ENCODE measurements at places on chromosomes 1 and 21.

GRCh38 chr1:175376194-175376593 lies 183.6 kb upstream of the KIAA0040 start:
- H3K4me1 ChIP-seq: no peaks in the 10 kb centered on the region
- no peak for DNase-seq
- H3K27me3 ChIP-seq: peaks cover 34% of the 10 kb centered on the region
- no peak overlapping the region for H3K27ac ChIP-seq
- H3K4me3 ChIP-seq: no peak overlapping the region

DNA sequence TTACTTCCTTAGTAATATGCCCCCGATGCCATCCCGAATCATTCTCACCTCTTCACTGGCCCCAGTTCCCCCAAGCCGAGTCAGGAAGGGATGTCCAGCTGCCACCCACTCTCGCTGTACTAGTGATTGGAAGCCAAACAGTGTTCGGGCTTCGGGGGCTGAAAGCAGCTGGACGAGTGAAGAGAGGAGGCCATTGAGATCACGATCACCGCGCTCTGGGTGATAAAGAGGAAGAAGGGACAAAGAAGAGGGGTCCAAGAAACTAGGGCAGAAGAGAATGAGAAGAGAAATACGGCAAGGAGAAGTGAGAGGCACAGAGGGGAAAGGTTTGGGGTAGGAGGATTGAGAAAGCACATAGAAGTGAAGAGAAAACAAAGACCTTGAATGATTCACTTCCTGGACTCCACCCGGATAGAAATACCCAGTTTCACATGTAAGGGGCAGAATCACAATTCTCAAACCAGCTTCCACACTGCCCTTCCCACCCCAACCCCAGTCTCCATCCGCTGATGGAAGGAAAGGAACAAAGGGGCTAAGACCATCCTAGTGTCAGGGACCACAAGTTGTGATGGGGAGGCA lies 3.7 kb upstream of the SF3B4 start:
- peak overlapping the region; percentile 3 for H3K27ac ChIP-seq
- no peak overlapping the region for H3K4me3 ChIP-seq
- DNase-seq: no peak
- peaks cover 15% of the 10 kb centered on the region for H3K4me1 ChIP-seq
- peaks cover 13% of the 10 kb centered on the region for H3K27me3 ChIP-seq

- H3K27me3 ChIP-seq: peaks cover 54% of the 10 kb centered on the region
- H3K27ac ChIP-seq: no peak overlapping the region
- no peak overlapping the region for H3K4me3 ChIP-seq
- no peaks in the 10 kb centered on the region for H3K36me3 ChIP-seq
These were observed 52.3 kb upstream of the POU2F1 start for GRCh38 chr1:167168424-167168823.

GRCh38 chr1:203163891-203164635 lies 11.6 kb downstream of the MYBPH start:
- peaks cover 3% of the 10 kb centered on the region for H3K36me3 ChIP-seq
- no peak for DNase-seq
- no peak overlapping the region for H3K27ac ChIP-seq
- H3K4me3 ChIP-seq: no peak overlapping the region
- H3K4me1 ChIP-seq: no peaks in the 10 kb centered on the region

DNA sequence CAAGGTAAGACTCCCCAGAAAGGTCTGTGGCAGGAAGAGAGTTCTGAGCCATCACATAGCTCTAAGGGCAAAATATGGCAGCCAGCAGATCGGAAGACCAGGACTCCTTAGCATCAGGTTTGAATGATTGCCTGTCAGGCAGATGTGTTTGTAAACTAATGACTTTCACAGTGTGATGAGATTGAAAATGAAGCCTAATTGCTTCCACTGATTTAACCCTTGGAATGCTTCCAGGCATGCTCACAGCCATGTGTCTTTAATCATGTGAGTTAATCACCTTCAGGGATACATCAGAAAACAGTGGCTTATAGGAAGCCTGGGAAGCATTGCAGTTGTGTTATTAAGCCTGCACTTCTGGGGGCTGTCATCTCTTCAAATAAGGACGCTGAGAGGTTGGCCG lies 82.8 kb downstream of the LRRC53 start:
- no peaks in the 10 kb centered on the region for H3K27me3 ChIP-seq
- H3K27ac ChIP-seq: no peak overlapping the region
- DNase-seq: no peak
- H3K4me1 ChIP-seq: no peaks in the 10 kb centered on the region

DNA sequence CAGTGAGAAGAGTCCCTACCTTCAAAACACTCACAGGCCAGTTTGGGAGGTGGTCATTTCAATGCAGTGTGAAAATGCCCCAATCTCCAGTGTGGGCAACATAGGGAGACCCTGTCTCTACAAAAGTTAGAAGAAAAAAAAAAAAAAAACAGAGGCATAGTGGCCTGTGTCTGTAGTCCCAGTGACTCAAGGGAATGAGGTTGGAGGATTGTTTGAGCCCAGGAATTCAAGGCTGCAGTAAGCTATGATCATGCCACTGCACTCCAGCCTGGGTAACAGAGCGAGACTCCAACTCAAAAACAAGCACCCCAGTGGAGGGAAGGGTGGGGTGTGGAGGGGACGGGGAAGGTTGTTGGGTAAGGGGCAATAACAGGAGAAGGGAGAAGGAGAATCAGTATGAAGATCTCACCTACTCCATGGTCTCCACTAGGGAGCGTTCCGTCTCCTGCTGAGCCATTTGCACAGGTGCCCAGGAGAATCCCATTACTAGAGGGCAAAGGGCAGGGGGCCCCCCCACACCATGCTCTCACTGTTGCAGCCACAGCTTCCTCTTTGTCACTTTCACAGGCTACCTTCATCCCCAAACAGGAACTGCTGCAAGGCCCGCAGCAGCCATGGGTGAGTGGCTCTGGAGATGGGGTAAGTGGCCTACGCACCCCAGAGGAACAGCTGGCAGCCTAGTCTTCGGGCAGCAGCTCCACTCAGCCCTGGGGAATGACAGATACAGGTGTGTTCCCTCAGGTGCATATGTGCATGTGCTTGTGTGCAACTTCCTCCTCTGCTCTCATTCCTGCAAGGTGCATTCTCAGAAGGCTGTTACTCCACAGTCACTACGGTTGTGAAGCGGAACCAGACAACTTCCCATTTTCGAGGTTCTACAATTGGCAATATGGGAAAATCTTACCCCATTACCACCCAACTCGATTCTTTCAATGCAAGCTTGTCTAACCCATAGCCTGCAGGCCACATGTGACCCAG lies 87.9 kb upstream of the LYST start:
- peak; percentile 47 for DNase-seq
- peaks cover 5% of the 10 kb centered on the region for H3K36me3 ChIP-seq
- peaks cover 32% of the 10 kb centered on the region for H3K4me1 ChIP-seq
- peak overlapping the region; percentile 81 for H3K27ac ChIP-seq

- no peaks in the 10 kb centered on the region for H3K36me3 ChIP-seq
- H3K27me3 ChIP-seq: peaks cover 28% of the 10 kb centered on the region
- DNase-seq: no peak
- H3K4me1 ChIP-seq: no peaks in the 10 kb centered on the region
- H3K4me3 ChIP-seq: no peak overlapping the region
These were observed 90.6 kb upstream of the CACNA1E start for GRCh38 chr1:181392613-181393220.

GRCh38 chr1:151639466-151639865 lies 27.6 kb downstream of the SNX27 start:
- no peak for DNase-seq
- H3K27ac ChIP-seq: no peak overlapping the region
- no peak overlapping the region for H3K4me3 ChIP-seq
- H3K36me3 ChIP-seq: no peaks in the 10 kb centered on the region
- no peaks in the 10 kb centered on the region for H3K27me3 ChIP-seq
- peaks cover 10% of the 10 kb centered on the region for H3K4me1 ChIP-seq

GRCh38 chr1:154270833-154271232 lies 1.6 kb upstream of the HAX1 start:
- H3K36me3 ChIP-seq: peaks cover 45% of the 10 kb centered on the region
- no peak for DNase-seq

DNA sequence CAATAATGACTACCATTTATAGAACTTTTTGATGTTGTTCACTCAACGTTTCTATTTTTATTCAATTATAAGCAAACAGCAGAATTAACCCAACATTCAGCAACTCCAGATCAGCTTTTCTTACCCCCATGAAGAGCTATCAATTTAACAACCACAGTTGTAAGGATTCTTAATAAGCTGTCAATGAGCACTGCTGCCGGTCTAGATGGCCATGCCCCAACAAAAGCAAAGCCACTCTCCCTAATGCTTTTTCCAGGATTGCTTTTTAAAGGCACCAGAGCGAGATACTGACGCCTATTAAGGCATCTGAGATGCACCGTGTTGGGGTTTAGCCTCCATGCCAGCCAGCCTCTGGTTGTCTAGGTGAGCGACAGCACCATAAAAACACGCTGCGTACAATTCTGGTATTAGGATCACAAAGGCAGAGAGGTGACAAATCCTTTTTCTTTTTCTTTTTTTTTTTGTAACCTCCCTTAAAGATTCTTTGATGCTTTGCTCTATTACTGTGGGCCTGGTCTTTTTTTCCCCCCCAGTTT lies 39.5 kb downstream of the PTPRC start:
- peak overlapping the region; percentile 80 for H3K4me3 ChIP-seq
- H3K36me3 ChIP-seq: peaks cover 91% of the 10 kb centered on the region
- H3K27ac ChIP-seq: peak overlapping the region; percentile 100
- H3K27me3 ChIP-seq: no peaks in the 10 kb centered on the region

DNA sequence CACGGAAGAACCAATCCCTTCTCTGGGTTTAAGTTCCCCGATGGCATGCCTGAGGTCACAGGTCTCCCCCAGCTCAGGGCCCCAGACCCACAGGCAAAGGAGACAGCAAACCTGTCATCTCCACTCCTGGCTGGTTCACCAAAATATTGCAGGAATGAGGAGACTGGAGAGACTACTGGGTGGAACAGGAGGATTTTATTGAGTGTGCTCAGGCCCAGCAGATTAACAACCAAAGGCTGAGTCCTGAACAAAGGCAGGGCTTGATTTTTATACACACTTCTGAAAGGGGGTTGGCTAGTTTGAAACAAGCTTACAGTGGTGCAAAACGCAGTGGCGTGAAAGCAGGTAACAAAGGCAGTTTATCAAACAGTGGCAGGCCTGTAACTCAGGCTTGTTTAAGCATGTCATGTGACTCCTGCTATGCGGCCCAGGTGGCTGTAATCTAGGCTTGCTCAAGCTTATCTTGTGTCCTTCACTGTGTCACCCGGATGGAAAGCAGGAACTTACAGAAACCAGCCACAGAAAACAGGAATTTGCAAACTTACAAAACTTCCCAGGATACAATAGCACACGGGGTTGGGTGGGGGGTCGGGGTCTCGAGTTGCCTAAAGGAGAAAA lies 27.4 kb upstream of the KCNJ15 start:
- H3K4me1 ChIP-seq: no peaks in the 10 kb centered on the region
- no peaks in the 10 kb centered on the region for H3K27me3 ChIP-seq
- H3K27ac ChIP-seq: no peak overlapping the region
- H3K36me3 ChIP-seq: no peaks in the 10 kb centered on the region
- H3K4me3 ChIP-seq: no peak overlapping the region
- DNase-seq: no peak

DNA sequence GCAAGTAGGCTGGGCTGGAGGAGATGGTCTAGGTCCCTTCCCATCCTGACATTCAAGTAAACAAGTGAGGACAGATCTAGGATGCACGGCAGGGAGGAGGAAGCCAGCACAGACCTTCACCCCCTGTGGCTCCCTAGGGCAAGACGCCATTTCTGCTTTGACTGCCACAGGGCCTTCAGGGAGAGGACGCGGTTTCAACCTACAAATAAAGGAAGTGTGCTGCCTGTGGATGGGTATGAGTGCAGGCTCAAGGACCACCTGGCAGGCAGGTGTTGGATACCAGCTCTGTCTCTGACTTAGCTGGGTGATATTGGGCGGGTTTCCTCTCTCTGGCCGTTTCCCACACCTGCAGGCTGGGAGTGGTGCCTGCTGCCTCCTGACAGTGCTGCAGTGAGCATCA lies 16.2 kb downstream of the SLC2A1 start:
- H3K36me3 ChIP-seq: peaks cover 77% of the 10 kb centered on the region
- peaks cover 92% of the 10 kb centered on the region for H3K4me1 ChIP-seq
- peak overlapping the region; percentile 95 for H3K27ac ChIP-seq
- no peak for DNase-seq
- peak overlapping the region; percentile 69 for H3K4me3 ChIP-seq
- no peaks in the 10 kb centered on the region for H3K27me3 ChIP-seq

- H3K27ac ChIP-seq: no peak overlapping the region
- no peak for DNase-seq
- peaks cover 17% of the 10 kb centered on the region for H3K27me3 ChIP-seq
These were observed 358.9 kb upstream of the SGIP1 start for GRCh38 chr1:66175098-66175497.

- no peak overlapping the region for H3K27ac ChIP-seq
- H3K4me3 ChIP-seq: no peak overlapping the region
- no peaks in the 10 kb centered on the region for H3K4me1 ChIP-seq
- DNase-seq: no peak
- peaks cover 32% of the 10 kb centered on the region for H3K27me3 ChIP-seq
These were observed 34.6 kb downstream of the TMEM51 start for GRCh38 chr1:15188130-15188524.

- H3K4me3 ChIP-seq: no peak overlapping the region
- no peaks in the 10 kb centered on the region for H3K27me3 ChIP-seq
- no peaks in the 10 kb centered on the region for H3K36me3 ChIP-seq
- no peaks in the 10 kb centered on the region for H3K4me1 ChIP-seq
- DNase-seq: no peak
- no peak overlapping the region for H3K27ac ChIP-seq
These were observed 93.9 kb upstream of the ADGRL2 start for GRCh38 chr1:81706650-81707435.

GRCh38 chr1:117942293-117942692 lies 12.8 kb downstream of the WDR3 start:
- H3K4me1 ChIP-seq: no peaks in the 10 kb centered on the region
- H3K27me3 ChIP-seq: no peaks in the 10 kb centered on the region
- H3K27ac ChIP-seq: no peak overlapping the region
- no peak for DNase-seq

DNA sequence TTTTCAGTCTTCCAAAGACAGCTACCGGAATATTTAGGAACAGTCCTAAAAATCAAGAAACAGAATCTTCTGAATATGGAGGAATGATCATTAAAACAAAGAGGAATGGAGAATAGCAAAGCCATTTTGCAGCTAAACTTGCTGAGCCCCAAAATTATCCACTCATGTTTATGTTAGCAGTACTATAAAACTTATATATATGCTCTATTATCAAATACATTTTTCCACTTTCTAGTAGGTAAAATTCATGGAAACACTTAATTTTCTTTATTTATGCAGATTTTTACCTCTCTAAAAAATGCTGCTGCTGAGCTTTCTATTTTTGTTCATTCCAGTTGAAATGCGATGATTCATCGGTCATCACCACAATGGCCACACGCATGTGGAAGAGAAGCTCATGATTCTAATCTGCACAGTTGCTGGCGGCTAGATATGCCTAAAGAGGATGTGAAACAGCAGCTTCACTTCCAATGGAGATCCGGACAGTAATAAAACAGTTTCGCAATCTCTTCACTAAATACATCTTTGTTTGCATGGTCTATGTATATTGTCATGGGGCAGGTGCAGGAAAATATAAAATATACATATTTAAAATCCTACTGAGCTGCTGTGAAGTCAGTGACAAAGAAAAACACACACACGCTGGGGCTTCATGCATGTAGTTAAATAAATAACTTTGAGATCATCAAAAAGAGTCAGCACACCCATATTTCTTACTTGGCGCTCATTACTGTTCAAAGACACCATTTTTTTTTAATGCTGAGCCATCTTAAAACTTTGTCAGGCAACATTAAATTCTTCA lies 292.2 kb downstream of the SMYD3 start:
- no peaks in the 10 kb centered on the region for H3K36me3 ChIP-seq
- no peaks in the 10 kb centered on the region for H3K27me3 ChIP-seq
- H3K4me1 ChIP-seq: peaks cover 4% of the 10 kb centered on the region
- DNase-seq: no peak
- no peak overlapping the region for H3K27ac ChIP-seq
- H3K4me3 ChIP-seq: no peak overlapping the region

- no peak overlapping the region for H3K4me3 ChIP-seq
- no peaks in the 10 kb centered on the region for H3K27me3 ChIP-seq
- peak; percentile 41 for DNase-seq
- H3K27ac ChIP-seq: no peak overlapping the region
- H3K36me3 ChIP-seq: no peaks in the 10 kb centered on the region
These were observed 45.3 kb upstream of the ARHGEF10L start for GRCh38 chr1:17494114-17494729.
